HFFc6 (cell line): ENCODE measurements at places on chromosomes 16 and 17.

- peak; percentile 35 for DNase-seq
Measured at GRCh38 chr16:55470533-55471371, 8.2 kb upstream of the MMP2 start.

- DNase-seq, result peak; percentile 36
Measured at GRCh38 chr17:77471984-77472461, 331.3 kb downstream of the SEC14L1 start.

DNA sequence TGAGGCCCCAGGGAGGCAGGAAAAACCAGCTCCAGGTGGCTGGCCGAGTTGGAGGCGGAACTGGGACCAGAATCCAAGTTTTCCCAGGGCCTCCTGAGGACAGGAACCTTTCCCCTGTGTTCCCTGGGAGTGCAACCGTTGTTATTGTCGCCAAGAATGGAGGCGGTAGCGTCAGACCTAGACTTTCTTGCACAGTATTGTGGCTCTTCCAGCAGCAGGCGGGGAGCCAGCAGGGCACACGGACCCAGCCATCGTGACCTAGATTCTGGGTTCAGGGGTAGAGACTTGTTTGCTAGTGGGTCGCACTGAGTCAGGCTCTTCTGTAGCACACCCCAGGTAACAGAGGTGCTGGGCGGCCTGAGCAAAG, 667 bp upstream of the KIF19 start:
- DNase-seq, result no peak

DNA sequence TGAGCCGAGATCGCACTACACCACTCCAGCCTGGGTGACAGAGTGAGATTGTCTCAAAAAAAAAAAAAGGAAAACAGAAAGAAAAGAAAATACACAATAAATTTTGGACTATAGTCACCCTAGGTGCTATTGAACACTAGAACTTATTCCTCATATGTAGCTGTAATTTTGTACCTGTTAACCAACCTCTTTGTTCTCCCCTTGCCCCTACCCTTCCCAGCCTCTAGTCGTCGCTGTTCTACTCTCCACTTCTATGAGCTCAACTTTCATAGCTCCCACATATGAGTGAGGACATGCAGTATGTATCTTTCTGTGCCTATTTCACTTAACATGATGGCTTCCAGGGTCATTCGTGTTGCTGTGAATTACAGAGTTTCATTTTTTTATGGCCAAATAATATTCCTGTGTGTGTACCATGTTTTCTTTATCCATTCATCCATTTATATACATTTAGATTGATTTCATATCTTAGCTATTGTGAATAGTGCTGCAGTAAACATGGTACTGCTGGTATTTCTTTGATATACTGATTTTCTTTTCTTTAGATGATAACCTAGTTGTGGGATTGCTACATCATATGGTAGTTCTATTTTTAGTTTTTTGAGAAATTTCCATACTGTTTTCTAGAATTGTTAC, 28.3 kb downstream of the VPS35L start:
- peak; percentile 30 for DNase-seq

DNA sequence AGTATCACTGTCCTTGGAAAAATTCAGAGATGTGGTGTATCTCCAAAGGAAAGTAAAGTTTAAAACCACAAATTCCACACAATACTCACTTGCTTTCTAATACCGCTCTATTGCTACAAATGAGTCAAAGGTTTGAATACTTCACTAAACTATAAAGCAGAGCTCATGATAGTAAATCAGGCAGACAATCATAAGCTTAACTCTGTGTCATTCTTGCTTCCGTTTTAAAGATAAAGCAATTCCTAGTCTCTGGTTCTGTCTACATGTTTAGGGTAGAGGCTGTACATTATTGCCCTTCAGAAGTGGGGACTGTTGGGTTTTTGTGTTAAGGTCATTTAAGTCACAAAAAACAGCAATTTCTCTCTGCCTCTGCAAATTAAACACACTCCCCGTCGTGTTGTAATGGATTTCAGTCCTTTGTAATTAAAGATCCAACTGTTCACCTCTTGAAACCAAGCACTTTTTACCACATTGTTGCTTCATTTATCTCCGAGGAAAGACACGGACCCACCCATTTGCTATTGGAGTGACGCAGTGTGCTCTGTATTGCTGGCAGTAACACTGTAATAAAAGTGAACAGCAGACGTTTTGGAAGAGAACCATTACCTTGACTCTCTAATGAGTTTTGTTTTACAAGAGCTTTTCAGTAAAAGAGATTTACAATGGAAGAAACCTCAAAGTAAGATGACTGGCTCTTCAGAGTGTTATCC, 83.1 kb upstream of the CNTNAP4 start:
- DNase-seq, result no peak
